Activated naive CD8-positive, alpha-beta T cell treated with anti-CD3 and anti-CD28 coated beads for 36 hours (primary cell): ENCODE measurements at places on chromosomes 7 and 10. TPM values are rescaled to one million over a fixed set of nuclear protein-coding genes. Genes with fewer than 3 reads are reported as not detected.

DNA sequence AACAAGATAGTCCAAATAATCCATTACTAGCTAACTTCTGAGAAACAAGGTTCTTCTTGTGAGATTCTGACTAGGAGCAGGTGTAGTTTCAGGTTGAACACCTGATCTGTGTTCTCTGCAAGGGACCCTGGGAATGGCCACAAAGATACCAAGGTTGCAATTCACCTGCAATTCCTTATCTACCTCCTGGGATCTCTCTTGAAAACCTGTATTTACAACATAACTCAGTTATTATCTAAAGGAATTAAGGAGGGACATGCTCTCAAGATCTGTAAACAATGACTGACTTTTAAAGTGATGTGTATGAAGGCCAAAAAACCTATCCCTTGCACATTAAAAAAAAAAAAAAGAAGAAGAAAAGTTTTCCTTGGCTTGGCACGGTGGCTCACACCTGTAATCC is 54.8 kb downstream of the ABLIM1 start:
- no peak overlapping the region for H3K4me3 ChIP-seq
- H3K27me3 ChIP-seq, result peaks cover 6% of the 10 kb centered on the region
- no peak overlapping the region for H3K27ac ChIP-seq
- DNase-seq, result no peak

GRCh38 chr10:1426786-1427185 is 310.5 kb downstream of the ADARB2 start:
- H3K4me3 ChIP-seq, result no peak overlapping the region
- no peak for DNase-seq
- H3K4me1 ChIP-seq, result no peaks in the 10 kb centered on the region
- H3K36me3 ChIP-seq, result peaks cover 2% of the 10 kb centered on the region

- no peak for DNase-seq
- no peaks in the 10 kb centered on the region for H3K36me3 ChIP-seq
- H3K27ac ChIP-seq, result no peak overlapping the region
- no peaks in the 10 kb centered on the region for H3K27me3 ChIP-seq
- no peaks in the 10 kb centered on the region for H3K4me1 ChIP-seq
Observed at GRCh38 chr10:116038259-116038658, 234.7 kb downstream of the GFRA1 start.

DNA sequence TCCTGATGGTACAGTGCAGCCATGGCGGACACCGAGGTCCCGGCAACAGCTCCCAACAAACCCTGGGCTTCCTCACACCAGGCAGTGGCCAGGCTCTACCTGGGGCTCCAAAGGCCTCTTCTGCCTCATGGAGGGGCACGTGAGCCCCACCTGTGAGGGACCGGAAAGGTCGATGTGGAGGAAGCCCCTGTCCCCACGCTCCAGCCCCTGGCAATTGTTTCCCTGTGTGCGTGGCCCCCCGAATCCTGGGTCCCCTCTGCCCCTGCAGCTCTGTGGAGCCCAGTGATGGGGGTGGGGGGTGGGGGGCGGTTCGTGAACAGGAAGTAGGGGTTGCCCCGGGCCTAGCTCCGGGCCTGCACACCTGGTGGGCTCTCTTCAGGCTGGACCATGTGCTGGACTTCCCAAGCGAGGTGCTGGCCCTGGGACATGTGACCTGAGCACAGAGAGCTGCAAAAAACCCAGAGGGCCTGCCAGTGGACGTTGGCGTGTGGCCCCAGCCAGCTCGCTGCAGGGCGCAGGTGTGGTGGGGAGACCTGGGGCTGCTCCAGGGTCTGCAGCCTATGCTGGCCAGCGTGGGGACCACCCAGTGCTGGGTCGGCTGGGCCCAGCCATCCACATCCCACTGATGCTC is 72.6 kb downstream of the INPP5A start:
- H3K27me3 ChIP-seq, result no peaks in the 10 kb centered on the region
- no peak overlapping the region for H3K4me3 ChIP-seq
- no peak for DNase-seq
- H3K36me3 ChIP-seq, result peaks cover 7% of the 10 kb centered on the region

- H3K27me3 ChIP-seq, result no peaks in the 10 kb centered on the region
- H3K4me1 ChIP-seq, result no peaks in the 10 kb centered on the region
- H3K36me3 ChIP-seq, result no peaks in the 10 kb centered on the region
- no peak overlapping the region for H3K27ac ChIP-seq
- no peak overlapping the region for H3K4me3 ChIP-seq
- no peak for DNase-seq
Observed at GRCh38 chr10:34163075-34163905, 651.8 kb downstream of the PARD3 start.

DNA sequence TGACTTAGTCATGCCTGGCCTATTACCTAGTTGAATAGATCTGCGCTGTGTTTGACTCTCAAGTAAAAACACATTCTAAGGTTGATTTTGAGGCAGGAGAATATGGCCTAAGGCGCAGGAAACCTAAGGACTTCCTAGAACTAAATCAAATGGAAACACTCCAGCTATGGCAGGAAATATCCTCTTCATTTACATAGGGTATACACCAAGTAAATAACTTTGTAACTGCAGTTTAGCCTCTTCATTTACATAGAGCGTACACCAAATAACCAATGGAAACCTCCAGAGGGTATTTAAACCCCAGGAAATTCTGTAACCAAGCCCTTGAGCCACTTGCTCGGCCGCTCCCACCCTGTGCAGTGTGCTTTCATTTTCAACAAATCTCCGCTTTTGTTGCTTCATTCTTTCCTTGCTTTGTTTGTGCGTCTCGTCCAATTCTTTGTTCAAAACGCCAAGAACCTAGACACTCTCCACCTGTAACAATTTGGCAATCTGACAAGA is 35.6 kb upstream of the XRCC2 start:
- no peaks in the 10 kb centered on the region for H3K36me3 ChIP-seq
- H3K27ac ChIP-seq, result no peak overlapping the region
- H3K4me3 ChIP-seq, result no peak overlapping the region
- no peak for DNase-seq
- H3K27me3 ChIP-seq, result peaks cover 14% of the 10 kb centered on the region
- H3K4me1 ChIP-seq, result peaks cover 5% of the 10 kb centered on the region

DNA sequence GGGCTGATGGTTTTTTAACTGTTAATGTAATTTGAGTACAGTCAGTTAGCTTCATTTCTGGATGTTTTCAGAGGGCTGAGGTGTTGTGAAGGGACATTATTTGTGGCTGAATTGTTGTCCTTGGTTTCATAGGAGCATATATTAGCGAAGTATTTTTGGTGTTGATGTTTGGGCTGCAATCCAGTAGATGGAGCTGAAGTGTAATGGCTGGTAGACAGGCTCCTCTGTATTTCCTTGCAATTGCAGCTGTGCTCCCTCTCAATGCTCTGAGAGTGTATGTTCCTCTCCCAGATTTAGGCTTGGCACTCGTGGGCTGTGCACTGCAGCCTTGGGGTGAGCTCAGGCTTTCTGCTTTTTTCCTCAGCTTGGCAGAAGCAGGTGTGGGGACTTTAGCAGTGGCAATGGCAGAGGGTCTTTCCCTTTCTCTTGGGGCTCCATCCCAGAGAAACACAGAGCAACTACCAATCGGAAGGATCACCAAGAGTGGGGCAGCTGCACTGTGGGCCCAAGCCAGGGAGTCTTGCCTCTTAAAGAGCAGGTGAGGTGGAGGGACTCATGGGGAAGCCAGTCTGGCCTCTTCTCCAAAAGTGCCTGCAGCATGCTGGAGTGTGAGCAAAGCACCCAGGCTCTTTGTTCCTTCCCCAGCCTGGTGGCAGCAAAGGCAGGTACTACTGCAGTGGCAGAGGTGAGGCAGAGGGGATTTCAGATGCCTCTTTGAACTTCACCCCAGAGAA is 544.4 kb downstream of the SH2D4B start:
- no peaks in the 10 kb centered on the region for H3K27me3 ChIP-seq
- no peak overlapping the region for H3K27ac ChIP-seq
- H3K36me3 ChIP-seq, result no peaks in the 10 kb centered on the region
- no peaks in the 10 kb centered on the region for H3K4me1 ChIP-seq
- DNase-seq, result no peak

DNA sequence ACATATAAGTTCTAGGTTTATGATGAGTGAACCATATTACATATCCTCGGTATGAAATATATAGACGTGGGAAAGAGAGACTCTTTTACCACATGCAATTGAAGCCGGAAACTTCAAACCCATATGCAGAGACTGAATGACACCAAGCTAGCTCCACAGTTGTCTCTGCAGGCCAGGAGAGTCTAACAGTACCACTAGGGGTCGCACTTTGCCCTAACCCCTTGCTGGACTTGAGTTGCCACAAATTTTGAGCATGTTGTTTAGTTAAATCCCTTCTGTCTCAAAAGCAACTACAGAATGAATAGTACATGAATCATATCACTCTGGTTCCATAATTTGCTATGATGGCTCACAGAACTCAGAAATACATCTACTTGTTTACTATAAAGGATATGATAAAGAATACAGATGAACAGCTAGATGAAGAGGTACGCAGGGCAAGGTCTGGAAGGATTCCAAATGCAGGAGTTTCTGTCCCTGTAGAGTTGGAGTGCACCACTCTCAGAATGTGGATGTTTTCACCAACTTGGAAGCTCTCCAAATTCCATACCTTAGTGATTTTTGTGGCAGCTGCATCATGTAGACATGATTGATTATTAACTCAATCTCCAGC is 112.4 kb upstream of the YAE1 start:
- H3K27me3 ChIP-seq, result peaks cover 10% of the 10 kb centered on the region
- peak; percentile 31 for DNase-seq
- no peak overlapping the region for H3K4me3 ChIP-seq
- no peaks in the 10 kb centered on the region for H3K36me3 ChIP-seq
- H3K4me1 ChIP-seq, result no peaks in the 10 kb centered on the region

- peak overlapping the region; percentile 8 for H3K4me3 ChIP-seq
- no peaks in the 10 kb centered on the region for H3K4me1 ChIP-seq
- peak; percentile 27 for DNase-seq
Observed at GRCh38 chr10:126387041-126387921, 996 bp downstream of the ADAM12 start.

DNA sequence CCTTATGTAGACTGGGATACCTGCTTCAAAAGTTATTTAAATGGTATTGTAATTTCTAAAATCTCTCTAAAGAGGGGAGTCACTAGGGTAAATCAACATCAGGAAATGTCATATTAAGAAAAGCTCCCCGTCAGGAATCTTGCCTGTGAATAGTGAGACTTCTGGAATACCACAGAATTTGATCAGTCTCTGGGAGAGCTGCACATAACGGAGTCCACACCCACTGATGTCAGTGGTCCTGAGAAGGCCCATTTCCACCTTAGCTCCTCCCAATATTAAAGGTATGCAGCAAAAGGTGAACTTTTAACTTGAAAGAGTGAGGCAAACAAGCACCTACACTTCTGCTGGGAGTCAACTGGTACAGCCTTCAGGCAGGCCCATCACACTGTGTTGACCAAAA is 27.3 kb downstream of the STN1 start:
- H3K4me3 ChIP-seq, result no peak overlapping the region
- peak overlapping the region; percentile 72 for H3K27ac ChIP-seq
- peaks cover 51% of the 10 kb centered on the region for H3K4me1 ChIP-seq
- no peak for DNase-seq

DNA sequence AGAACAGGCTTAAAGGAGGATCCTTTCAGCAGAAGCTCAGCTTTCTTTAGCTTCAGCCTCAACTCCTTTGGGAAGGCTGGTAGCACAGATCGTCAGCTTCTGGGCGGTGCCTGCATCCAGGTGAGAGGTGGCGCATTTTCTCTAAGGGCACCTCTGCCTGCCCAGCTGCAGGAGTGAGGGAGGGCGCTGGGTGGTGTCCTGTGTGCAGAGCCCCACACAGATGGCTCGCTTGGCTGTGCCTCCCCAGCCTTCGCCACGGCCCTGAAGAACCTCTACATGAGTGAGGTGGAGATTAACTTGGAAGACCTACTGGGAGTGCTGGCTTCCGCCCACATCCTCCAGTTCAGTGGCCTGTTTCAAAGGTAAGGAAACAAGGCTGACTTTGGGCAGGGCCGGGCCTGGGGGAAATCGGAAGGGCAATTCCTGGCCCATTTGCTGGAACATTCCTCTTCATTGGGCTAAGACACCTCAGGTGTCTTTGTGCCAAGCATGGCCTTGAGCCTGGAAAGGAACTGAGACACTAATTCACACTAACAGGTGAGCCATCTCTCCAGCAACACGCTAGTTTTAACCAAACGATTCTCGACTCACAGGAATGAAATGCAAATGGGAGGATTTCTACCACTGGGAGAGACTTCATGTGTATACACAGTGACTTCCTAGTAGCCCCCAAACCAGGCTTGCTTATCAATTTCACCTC is 19.9 kb downstream of the BTBD16 start:
- H3K4me1 ChIP-seq, result peaks cover 2% of the 10 kb centered on the region
- H3K27ac ChIP-seq, result no peak overlapping the region
- H3K36me3 ChIP-seq, result no peaks in the 10 kb centered on the region
- DNase-seq, result no peak
- H3K4me3 ChIP-seq, result no peak overlapping the region

- no peak for DNase-seq
- no peak overlapping the region for H3K4me3 ChIP-seq
- peaks cover 12% of the 10 kb centered on the region for H3K27me3 ChIP-seq
- no peak overlapping the region for H3K27ac ChIP-seq
- no peaks in the 10 kb centered on the region for H3K4me1 ChIP-seq
Observed at GRCh38 chr7:144049491-144049890, 743 bp downstream of the OR2A5 start.

- no peak for DNase-seq
- no peak overlapping the region for H3K27ac ChIP-seq
- H3K4me3 ChIP-seq, result no peak overlapping the region
- no peaks in the 10 kb centered on the region for H3K36me3 ChIP-seq
- peaks cover 8% of the 10 kb centered on the region for H3K27me3 ChIP-seq
Observed at GRCh38 chr10:95026461-95026860, 42.8 kb downstream of the CYP2C8 start.

GRCh38 chr7:18656362-18656761 is 160.8 kb downstream of the HDAC9 start:
- H3K27me3 ChIP-seq, result no peaks in the 10 kb centered on the region
- no peak for DNase-seq
- no peaks in the 10 kb centered on the region for H3K36me3 ChIP-seq

DNA sequence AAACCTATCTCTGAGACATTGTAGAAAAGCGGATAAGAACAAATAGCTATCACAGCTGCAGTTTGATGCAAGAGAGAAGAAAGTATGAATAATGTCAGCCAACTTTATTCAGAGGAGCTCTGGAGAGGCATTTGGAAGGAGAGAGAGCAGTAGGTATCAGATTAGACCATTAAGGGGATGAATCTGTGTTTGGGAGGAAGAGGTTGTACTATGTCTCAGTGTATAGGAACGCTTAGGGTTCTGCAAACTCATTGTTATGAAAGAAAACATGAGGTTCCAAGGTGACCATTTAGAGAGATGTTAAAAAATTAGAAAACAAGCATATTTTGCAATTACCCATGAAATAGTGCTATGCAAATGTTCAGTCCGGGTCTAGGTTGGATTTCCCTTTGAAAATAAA is 207.5 kb upstream of the GNAI1 start:
- no peak for DNase-seq
- H3K36me3 ChIP-seq, result no peaks in the 10 kb centered on the region
- no peaks in the 10 kb centered on the region for H3K27me3 ChIP-seq
- H3K4me3 ChIP-seq, result no peak overlapping the region

The SPDYE2B gene
- total RNA-seq, result not detected

The OR6B1 gene
- not detected for total RNA-seq

The PKD1L1 gene
- 0.02 TPM for total RNA-seq

The BHLHA15 gene
- 0.76 TPM for total RNA-seq

The GIMAP5 gene
- total RNA-seq, result 47.1 TPM
